ENCODE measurements at places on chromosomes 5 and 9.
A peak's percentile ranks its signal among the peaks of the same experiment; 100 is the strongest.

GRCh38 chr9:122125158-122125508, 32.0 kb upstream of the TTLL11 start:
- DNase-seq = peak; percentile 86

DNA sequence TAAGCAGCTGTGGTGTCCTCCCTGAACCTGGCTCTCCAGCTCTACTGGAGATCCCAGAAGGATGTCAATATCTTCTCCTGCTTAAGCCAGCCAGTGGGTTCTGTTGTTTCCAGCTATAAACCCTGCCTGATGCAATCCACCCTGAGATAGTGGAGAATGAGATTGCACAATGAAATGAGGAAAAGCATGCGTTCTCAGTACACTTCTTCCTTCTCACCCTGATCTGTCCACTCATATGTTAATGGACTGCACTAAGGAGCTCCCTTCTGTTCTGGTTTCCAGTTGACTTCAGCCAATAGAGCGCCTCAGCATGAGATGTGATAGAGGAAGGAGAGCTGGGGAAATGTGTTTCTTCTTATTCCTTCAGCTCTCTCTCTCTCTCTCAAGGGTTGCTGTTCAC, 40.0 kb upstream of the CDH6 start:
- DNase-seq = peak; percentile 89

DNA sequence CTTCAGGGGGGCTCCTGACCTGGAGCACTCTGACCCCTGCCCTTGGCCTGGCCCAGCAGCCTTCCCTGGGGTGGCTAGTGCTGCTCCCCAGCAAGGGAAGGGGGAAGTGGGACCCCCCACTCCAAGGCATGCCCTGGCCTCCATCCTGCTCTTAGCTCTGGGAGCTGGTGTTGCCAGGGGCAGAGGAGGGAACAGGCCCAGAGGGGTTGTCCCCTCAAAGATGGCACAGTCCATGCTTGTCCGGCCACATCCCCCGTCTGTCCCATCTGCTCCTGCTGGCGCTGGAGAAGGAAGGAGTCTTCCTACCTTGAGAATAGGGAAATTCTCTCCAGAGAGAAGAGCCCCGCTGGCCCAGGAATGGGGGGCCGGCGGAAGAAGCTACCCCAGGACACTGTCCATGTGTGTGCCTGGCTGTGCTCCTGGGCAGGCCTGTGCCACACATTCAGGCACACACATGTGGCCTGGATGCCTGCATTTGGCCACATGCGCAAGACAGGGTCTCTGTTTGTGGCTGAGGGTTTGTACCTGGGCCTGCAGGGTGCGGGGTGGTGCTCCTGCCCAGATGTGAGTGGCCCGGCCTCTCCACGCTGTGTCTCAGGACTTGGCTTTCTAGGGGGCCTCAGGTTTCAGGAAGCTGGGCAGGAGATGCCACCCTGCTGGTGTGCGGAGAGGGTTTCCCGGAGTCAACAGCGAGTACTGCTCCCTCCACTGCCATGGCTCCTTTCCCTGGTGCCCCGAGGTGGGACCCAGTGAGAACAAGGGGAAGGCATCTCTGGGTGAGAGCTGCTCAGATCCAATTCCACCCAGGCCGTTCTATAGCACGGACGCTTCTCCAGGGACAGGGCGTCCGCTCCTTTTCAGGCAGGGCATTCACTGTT, 247.1 kb downstream of the PBX3 start:
- no peak for DNase-seq

- no peak for DNase-seq
Observed at GRCh38 chr9:20316372-20316771, 305.9 kb downstream of the MLLT3 start.

- no peak for DNase-seq
Observed at GRCh38 chr9:93060746-93061259, 2.3 kb downstream of the SUSD3 start.

Measured in OCI-M1 (cell line).